Kidney (tissue), 22 donors: ENCODE measurements at places on chromosomes 6 and 20. TPM values are rescaled to one million over a fixed set of nuclear protein-coding genes. Genes with fewer than 3 reads are reported as not detected.
A peak's percentile ranks its signal among the peaks of the same experiment; 100 is the strongest.

C6orf141 gene
- total RNA-seq, result 2.2 TPM

SLC35D3 gene
- total RNA-seq, result not detected

ESR1 gene
- total RNA-seq, result 5.2 TPM

TSBP1 gene
- not detected for total RNA-seq

PDE10A gene
- 23.1 TPM for total RNA-seq

HRH3 gene
- total RNA-seq, result not detected

CST1 gene
- total RNA-seq, result not detected

RAD21L1 gene
- total RNA-seq, result not detected

BPIFA1 gene
- total RNA-seq, result not detected

DNA sequence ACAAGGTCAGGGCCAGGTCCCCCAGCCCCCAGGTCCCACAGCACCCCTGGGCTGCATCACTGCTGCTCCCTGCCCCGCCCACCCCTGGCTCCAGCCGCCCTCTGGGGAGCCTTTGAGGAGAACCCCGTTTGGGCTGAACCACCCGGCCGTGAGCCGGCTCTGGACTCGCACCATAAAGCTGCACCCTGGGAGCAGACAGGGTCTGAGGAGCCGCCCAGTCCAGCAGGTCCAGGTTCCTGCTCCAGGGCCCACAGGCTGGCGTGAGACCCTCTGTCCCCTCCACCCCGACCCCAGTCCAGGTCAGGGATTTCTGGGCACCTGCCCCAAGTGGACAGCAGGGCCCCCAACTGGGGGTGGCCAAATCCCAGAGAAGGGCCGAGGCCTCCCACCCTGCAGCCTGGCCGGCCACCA, 8.3 kb downstream of the CHRNA4 start:
- DNase-seq, result no peak

DNA sequence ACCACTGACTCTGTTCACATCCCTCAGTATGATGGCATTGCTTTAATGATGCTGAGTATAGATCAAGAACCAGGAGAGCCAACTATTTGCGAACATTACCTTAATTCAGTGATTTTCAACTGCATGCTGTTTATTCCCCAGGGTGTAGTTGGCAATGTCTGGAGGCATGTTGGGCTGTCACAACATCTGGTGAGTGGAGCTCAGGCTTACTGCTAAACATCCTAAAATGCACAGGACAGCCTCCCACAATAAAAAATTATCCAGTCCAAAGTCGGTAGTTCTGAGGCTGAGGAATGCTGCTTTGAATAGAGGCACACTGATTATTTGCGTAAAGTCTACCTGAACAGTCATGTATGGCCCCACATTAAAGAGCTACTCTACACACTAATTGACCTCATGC, 94.8 kb upstream of the OPRM1 start:
- no peak for DNase-seq

- DNase-seq, result no peak
Measured at GRCh38 chr6:106475284-106475683, 114.8 kb downstream of the CRYBG1 start.

DNA sequence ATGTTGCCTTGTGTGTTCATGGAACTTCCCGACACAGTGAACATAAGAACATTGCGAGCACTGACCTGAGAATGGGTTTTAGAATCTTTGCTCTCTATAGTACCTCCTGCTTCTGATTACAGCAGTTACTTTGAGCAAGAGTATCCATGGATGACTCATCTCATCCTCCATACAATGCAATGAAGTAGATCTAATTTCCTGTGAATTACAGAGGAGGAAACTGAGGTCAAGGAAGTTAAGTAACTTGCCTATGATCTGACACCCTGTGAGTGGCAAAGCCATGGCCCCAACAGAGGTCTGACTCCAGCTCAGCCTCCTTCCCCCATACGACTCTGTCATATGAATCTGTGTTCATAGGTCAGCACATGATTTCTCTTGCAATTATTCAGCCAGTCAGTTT, 518.1 kb downstream of the TFAP2A start:
- no peak for DNase-seq

- DNase-seq, result no peak
Measured at GRCh38 chr20:33291830-33292355, 8.9 kb downstream of the BPIFB1 start.

DNA sequence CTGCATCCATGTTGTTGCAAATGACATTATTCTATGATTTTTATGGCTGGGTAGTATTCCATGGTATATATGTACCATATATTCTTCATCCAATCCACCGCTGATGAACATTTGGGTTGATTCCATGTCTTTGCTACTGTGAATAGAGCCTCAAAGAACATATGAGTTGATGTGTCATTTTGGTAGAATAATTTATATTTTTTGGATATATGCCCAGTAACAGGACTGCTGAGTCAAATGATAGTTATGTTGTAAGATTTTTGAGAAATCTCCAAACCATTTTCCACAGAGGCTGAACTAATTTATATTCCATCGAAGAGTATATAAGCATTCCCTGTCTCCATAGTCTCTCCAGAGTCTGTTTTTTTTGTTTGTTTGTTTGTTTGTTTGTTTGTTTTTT, 1373.5 kb downstream of the GRIK2 start:
- DNase-seq, result no peak

GRCh38 chr6:108897371-108897770, 49.1 kb downstream of the ARMC2 start:
- no peak for DNase-seq

DNA sequence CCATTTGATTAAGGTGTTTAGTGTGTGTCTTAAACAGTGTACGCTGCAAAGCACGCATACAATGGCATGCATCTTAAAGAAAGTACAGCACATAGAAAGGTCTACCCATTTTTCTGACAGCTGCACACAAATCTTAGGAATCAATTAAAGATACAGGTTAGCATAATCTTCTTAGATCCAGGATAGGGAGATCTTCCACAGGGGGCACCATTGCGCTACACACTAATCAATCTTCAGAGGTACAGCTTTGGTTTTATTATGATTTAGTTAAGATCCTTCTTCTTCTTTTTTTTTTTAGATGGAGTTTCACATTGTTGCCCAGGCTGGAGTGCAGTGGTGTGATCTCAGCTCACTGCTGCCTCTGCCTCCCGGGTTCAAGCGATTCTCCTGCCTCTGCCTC, 63.7 kb upstream of the BEND3 start:
- no peak for DNase-seq

DNA sequence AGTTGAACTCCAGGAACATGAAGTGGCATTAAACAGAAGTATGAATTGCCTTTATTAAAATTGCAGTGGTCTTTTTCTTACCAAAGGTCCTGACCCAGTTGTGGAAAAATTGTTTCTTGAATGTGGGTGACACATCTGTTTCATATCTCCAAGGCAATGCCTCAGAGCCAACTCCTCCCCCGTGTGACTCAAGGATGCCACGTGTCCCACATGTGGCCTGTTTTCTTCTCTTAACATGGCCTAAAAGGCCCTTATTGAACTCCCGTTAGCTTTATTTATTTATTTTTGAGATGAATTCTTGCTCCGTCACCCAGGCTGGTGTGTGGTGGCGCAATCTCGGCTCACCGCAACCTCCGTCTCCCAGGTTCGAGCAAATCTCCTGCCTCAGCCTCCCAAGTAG, 128.4 kb upstream of the ESR1 start:
- no peak for DNase-seq

DNA sequence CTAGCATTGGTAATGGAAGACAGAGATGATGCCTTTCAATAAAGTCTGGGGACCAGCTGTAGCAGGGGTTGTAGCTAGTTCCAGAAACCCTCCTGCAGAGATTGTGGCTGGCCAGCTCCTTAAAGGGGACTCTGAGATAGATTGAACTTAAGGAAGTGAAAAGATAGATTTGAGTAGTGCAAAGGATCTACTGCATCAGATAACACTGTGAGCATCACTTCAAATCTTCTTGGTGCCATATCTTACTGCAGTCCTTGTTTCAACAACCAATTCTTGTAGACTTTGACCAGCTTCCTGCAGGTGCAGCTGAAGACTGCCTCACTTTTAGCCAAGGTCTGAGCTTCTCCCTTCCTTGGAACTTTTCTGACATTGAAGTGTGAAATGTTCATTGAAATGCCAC, 14.8 kb upstream of the CEP162 start:
- DNase-seq, result no peak

- DNase-seq, result no peak
Measured at GRCh38 chr6:99894815-99895214, 99.2 kb downstream of the MCHR2 start.

DNA sequence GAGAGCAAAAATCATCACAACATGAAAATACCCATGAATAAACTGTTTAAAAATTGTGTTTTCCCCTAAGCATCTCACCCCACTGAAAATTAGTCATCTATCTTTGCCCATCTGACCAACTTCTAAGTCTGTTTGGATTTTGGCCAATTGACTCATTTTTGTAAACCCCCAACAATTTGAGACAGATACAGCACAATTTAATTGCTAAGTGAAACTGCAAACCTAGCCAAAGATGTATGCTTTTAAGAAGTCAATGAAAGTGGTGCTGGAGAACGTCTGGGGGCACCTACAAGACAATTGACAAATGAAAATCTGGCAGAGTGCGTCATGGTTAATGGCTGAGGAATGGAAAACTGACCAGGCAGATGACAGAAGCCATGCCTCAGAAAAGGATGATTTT, 30.9 kb upstream of the SLC24A3 start:
- DNase-seq, result no peak

DNA sequence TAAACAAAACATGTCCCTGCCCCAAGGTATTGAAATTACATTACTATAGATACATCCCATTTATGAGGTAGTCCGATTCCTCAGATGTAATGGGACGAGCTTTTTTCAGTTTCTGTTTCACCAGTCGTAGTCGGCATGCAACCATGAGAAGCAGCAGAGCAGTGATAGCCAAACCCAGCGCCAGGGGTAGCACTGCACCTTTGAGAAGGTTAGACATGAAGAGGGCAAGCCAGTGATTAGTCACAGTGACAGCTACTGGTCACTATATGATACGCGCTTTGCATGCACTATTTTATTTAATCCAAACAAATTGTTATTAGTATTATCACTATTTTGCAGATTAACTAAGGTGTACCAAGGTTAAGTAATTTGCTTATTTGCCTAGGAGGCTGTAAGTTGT, 43.7 kb downstream of the LRP11 start:
- DNase-seq, result no peak

DNA sequence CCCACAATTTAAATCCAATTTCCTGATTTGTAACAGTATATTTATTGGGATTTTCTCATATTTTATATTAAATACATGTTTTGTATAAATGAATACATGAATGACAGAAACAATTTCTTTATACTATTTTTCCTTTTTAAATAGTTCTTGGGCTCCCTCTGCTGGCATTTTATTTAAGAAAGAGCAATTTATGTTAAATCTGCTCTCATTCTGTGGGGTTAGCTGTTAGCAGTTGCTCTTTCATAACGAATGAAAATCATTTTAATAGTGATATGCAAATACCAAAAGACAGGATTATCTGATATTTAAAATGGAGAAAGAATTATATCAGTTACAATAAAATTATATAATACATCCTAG, 118.3 kb downstream of the RALGAPA2 start:
- DNase-seq, result peak; percentile 64

DNA sequence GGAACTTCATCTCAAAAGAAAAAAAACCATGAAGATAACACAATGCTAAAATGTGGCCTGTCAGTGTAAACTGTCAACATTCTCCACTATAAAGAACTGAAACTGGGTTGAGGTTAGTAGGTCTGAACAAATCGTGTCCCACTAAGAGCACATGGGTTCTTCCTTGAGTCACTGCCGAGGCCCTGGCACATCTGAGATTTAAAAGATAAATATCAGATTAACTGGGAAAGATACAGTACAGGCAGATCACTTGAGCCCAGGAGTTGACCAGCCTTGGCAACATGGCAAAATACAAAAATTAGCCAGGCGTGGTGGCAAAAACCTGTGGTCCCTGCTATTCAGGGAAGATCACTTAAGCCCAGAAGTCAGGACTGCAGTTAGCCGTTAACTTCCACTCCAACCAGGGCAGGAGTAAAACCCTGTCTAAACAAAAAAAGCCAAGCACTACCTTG, 5.6 kb downstream of the EEF1A1 start:
- no peak for DNase-seq

DNA sequence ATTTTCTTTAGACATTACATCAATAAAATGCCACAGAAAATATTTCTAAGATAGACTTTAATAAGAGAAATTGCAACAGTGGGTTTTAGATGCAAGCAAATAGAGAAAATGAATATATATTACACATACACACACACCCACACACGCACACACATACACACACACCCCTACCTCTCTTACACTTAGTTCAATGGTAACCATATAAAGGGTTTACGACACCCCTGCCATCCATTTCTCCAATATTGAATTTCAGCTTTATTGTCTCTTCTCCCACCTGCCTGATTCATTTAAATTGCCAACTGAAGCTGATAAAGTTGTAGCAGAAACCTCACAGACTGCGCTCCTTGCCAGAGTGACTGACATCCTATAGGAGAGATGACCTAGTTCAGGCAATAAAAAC, 154.6 kb downstream of the ADAT2 start:
- no peak for DNase-seq

- no peak for DNase-seq
Measured at GRCh38 chr6:126195625-126196236, 144.2 kb upstream of the CENPW start.

GRCh38 chr6:107803957-107804356, 20.2 kb downstream of the SCML4 start:
- no peak for DNase-seq

DNA sequence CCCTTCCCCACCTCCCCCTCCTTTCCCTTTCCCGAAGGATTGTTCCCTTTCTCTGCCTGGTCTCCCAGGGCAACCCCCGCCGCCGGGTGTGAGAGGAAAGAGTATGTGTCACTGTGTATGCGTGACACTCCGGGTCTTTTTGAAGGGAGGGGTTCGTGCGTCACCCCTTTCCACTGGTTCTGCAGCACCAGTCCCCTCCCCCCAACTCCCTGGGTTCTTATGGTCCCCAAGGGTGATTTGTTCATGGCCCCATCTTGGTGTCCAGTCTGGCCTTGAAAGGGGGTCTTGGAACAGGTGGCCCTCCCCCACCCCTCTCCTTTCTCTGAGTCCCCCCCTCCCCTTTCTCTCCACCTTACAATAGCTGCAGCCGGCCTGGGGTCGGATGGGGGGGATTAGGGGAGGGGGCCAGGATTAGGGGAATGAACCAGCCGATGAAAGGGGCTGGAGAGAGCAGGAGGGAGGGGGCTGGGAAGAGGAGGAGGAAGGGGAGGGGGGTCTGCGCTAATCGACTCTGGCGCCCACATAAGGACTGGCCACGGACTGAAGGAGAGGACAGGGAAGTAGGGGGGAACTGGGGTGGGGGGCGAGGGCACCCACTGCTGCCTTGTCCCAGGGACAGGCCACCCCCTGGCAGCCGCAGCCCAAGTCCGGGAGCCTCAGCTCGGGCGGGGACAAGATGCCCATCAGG, 1.3 kb upstream of the RING1 start:
- peak; percentile 73 for DNase-seq
